ENCODE measurements at places on chromosomes 16 and 17.

GRCh38 chr17:36578671-36579070 lies 13.0 kb upstream of the DHRS11 start:
- H3K27me3 ChIP-seq = no peaks in the 10 kb centered on the region
- H3K4me3 ChIP-seq = no peak overlapping the region
- H3K4me1 ChIP-seq = peaks cover 3% of the 10 kb centered on the region
- H3K36me3 ChIP-seq = peaks cover 43% of the 10 kb centered on the region
- no peak for DNase-seq
- no peak overlapping the region for H3K27ac ChIP-seq

- no peaks in the 10 kb centered on the region for H3K27me3 ChIP-seq
- no peak overlapping the region for H3K27ac ChIP-seq
- no peaks in the 10 kb centered on the region for H3K36me3 ChIP-seq
Measured at GRCh38 chr16:23145186-23145585, 4.1 kb downstream of the USP31 start.

DNA sequence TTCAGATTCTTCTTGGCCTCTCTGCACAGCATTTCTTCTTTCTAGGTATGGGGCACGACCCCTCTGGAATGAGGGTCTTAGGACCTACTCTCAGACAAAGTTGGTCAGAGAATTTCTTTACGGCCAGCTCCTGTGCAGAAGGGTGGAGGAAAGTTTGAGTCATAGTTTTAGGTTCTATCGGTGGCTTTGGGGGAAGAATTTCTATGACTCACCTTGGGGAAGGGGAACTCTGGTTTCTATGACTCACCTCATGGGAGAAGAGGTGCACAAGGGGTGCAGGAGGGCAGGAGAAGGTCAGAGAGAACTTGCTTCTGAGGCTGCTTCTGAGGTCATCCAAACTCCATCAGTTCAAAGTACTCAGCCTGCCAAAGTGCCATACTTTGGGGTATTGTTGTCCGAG lies 2.5 kb upstream of the ABCC12 start:
- H3K4me1 ChIP-seq = peaks cover 14% of the 10 kb centered on the region
- H3K27ac ChIP-seq = no peak overlapping the region

DNA sequence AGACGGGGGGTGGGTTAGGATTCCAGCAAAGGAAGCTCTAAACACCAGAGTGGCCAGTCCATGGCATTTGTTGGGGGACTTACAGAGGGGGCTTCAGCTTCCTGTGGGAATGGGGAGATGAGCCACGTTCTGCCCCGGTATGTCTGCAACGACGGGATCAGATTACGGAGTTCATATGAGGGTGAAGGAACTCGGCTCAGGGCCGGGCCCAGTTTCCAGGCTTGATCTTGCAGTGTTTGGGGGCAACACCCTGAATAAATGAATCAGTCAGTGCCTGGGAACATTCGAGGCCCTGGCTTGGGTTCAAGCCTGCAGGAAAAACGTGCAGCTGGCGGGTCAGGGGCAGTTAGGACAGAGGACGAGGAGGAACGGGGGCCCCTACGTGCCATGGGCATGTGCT lies 54.0 kb downstream of the JPH3 start:
- H3K27ac ChIP-seq = no peak overlapping the region
- DNase-seq = no peak
- peaks cover 4% of the 10 kb centered on the region for H3K27me3 ChIP-seq
- H3K4me1 ChIP-seq = no peaks in the 10 kb centered on the region
- H3K36me3 ChIP-seq = no peaks in the 10 kb centered on the region
- H3K4me3 ChIP-seq = no peak overlapping the region

DNA sequence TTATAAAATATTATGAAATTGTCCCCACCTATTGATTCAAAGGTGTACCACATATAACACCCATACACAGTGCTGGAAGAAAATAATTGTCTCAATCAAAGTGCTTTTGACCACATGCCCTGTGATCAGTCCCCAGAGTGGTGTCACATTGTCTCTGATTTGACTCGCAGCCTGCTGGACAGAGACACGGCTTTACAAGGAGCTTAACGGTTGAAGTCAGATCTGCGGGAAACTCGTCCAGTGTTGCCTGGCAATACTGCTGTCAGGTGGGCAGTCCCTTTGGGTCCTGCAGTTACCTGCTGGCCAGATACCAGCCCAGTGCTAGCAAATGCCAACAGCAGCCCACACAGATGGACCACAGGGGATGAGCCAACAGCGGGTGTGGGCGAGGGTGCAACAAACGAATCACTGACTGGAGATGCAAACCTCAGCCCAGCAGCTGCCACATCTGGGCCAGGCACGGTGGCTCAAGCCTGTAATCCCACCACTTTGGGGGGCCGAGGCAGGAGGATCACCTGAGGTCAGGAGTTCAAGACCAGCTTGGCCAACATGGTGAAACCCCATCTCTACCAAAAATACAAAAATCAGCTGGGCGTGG lies 26.2 kb upstream of the SSTR2 start:
- no peak overlapping the region for H3K4me3 ChIP-seq
- DNase-seq = no peak
- no peaks in the 10 kb centered on the region for H3K36me3 ChIP-seq
- peaks cover 10% of the 10 kb centered on the region for H3K27me3 ChIP-seq

DNA sequence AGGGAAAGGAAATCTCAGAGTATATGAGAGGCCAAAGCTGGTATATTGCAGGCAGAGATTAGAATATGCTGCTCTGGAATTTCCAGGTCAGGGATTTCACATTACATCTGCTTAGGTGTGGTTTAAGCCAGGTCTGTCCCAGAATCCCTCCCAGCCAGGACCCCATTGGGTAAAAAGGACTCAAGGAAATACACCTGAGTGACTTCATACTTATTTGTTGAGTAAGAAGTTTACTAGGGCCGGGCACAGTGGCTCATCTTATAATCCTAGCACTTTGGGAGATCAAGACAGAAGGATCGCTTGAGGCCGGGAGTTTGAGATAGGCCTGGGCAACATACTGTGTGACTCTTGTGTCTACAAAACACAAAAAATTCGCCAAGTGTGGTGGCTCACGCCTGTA lies 7.2 kb downstream of the PIPOX start:
- H3K36me3 ChIP-seq = no peaks in the 10 kb centered on the region
- no peak overlapping the region for H3K4me3 ChIP-seq
- H3K27ac ChIP-seq = no peak overlapping the region
- H3K4me1 ChIP-seq = no peaks in the 10 kb centered on the region
- DNase-seq = no peak
- H3K27me3 ChIP-seq = peaks cover 5% of the 10 kb centered on the region

GRCh38 chr17:75753514-75754377 lies 11.2 kb downstream of the GALK1 start:
- H3K36me3 ChIP-seq = no peaks in the 10 kb centered on the region
- peaks cover 22% of the 10 kb centered on the region for H3K4me1 ChIP-seq
- H3K27ac ChIP-seq = peak overlapping the region; percentile 66
- peaks cover 2% of the 10 kb centered on the region for H3K27me3 ChIP-seq

DNA sequence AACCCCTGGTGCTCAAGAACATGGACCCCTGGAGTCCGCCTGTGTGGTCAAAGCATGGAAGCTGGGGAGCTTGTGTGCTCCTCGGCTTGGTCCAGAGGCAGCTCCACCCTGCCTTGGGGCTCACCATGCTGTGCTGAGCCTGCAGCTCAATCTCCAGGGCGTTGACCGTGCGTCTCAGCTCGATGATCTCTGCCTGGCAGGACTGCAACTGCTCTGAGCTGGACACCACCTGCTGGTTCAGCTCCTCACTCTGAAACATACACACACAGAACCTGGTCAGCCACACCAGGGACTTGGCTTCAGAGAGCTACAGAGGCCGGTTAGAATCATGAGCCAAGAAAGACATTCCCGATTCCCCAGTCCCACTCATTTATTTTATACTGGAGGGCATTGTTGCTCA lies 2.7 kb downstream of the KRT35 start:
- no peak overlapping the region for H3K4me3 ChIP-seq
- no peaks in the 10 kb centered on the region for H3K27me3 ChIP-seq
- no peak overlapping the region for H3K27ac ChIP-seq
- no peak for DNase-seq

- H3K27me3 ChIP-seq = peaks cover 17% of the 10 kb centered on the region
- no peak overlapping the region for H3K4me3 ChIP-seq
- no peak overlapping the region for H3K27ac ChIP-seq
- H3K36me3 ChIP-seq = peaks cover 9% of the 10 kb centered on the region
Measured at GRCh38 chr17:74864866-74865395, 5.2 kb upstream of the GRIN2C start.

DNA sequence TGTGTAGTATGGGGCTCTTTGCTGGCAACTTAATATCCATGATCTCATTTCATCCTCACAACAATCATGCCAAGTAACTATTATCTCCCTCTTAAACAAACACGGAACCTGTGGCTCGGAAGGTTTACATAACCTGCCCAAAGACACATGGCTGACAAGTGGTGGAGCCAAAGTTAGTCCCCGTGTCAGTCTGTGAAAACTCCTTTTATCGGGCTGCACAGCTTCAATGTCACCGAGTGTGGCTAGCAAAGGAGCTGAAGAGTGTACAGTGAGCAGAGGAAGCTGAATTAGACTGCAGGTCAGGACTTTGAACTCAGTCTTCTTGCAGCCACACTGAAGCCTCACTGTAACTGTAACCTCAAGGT lies 80.3 kb downstream of the PARN start:
- no peak for DNase-seq
- no peak overlapping the region for H3K4me3 ChIP-seq
- no peaks in the 10 kb centered on the region for H3K27me3 ChIP-seq
- H3K4me1 ChIP-seq = no peaks in the 10 kb centered on the region

DNA sequence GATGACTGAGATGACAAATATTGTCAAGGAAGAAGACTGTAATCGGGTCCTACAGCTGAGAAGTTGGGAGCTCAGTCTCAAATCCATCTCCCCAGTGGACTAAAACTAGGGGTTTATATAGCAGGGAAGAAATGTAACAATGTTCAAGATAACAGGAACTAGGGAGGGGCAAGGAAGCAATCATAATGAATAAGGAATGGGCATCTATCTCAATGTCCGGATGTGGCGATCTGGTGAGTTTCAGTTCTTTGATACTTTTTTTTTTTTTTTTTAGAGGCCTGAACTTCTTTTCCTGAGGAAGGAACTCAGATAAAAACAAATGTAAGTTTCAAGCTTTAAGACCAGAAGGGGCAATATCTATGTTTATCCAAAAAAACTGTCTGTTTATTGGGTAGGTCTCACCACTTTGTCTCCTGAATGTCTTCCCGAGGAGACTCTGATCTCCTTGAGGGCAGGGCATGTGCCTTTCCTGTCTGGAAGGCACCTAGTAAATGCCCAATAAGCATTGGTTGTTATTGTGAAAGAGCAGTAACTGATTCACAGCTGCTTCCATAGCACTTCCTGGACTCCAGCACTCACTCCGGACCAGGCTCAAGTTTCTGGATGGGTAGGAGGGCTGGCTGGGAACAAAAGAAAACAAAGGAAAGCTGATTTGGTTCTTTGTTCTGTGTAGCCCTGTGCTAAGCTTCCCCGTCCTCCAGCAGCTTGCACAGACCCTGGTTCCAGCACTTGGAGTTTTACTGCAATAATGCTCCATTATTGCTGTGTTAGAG lies 51.9 kb downstream of the MEOX1 start:
- H3K27me3 ChIP-seq = peaks cover 6% of the 10 kb centered on the region
- DNase-seq = no peak
- no peak overlapping the region for H3K27ac ChIP-seq
- H3K36me3 ChIP-seq = no peaks in the 10 kb centered on the region

- no peak for DNase-seq
- peaks cover 36% of the 10 kb centered on the region for H3K36me3 ChIP-seq
- H3K4me1 ChIP-seq = peaks cover 17% of the 10 kb centered on the region
- no peak overlapping the region for H3K27ac ChIP-seq
- no peak overlapping the region for H3K4me3 ChIP-seq
Measured at GRCh38 chr16:11004351-11004750, 60.0 kb downstream of the CLEC16A start.

- no peak for DNase-seq
- peaks cover 7% of the 10 kb centered on the region for H3K36me3 ChIP-seq
- no peak overlapping the region for H3K27ac ChIP-seq
- H3K4me3 ChIP-seq = no peak overlapping the region
- H3K4me1 ChIP-seq = no peaks in the 10 kb centered on the region
Measured at GRCh38 chr17:60712675-60713074, 35.0 kb downstream of the BCAS3 start.

DNA sequence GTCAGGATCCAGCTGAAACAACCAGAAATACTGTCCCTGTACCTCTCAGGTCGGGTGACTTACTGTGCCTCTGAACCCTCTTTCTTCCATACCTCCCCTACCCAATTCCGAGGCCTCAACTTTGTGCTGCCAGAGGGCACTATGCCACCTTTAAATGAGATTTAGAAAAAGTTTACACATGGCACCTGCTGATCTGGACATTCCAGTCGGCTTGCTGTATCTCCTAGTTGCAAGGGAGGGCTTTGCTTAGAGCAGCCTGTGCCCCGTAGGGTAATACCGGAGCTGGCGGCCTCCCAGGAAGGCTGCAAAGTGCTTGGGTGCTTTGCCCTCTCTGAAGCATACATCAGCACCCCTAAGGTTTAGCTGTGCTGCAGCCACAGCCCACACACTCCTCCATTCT lies 306.0 kb upstream of the RBFOX1 start:
- no peak overlapping the region for H3K27ac ChIP-seq
- H3K4me3 ChIP-seq = no peak overlapping the region
- DNase-seq = no peak
- H3K27me3 ChIP-seq = no peaks in the 10 kb centered on the region

DNA sequence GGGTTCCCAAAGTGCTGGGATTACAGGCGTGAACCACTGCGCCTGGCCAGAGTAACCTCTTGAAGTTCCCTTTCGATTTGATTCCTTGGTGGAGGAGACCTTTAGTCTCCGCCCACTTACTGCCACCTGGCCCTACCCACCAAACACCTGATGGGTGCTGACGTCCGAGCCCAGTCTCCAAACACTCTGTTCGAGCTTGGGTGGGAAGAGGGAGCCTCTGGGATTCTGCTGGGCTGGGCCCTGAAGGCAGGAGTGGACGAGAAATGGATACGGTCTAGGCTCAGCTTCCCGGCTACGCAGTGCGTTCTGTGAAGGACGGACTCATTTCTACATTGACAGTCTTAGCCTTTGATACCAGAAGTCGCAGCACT lies 870 bp upstream of the ITGA3 start:
- H3K36me3 ChIP-seq = no peaks in the 10 kb centered on the region
- H3K27ac ChIP-seq = peak overlapping the region; percentile 11
- peak overlapping the region; percentile 84 for H3K4me3 ChIP-seq
- H3K27me3 ChIP-seq = peaks cover 11% of the 10 kb centered on the region
- H3K4me1 ChIP-seq = peaks cover 41% of the 10 kb centered on the region
- DNase-seq = no peak

DNA sequence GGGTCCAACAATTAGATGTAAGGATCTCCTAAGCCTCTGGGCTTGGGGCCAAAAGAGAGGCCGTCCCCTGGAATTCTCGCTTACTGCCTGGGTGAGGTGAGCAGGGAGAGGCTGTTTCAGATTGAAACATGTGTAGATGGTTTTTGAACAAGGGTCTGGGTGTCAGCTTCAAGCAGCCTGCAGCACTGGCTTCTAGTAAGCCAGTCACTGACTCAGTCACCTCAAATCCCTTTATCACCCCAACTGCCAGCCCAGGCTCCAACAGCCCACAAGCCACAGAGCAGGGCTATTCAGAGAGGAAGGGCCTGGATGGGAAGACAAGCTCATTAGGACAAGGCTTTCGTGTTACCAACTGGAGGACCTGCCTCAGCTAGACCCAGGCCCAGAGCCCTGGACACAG lies 180.2 kb downstream of the CCT6B start:
- no peak for DNase-seq
- no peaks in the 10 kb centered on the region for H3K36me3 ChIP-seq
- H3K4me3 ChIP-seq = no peak overlapping the region
- H3K27ac ChIP-seq = no peak overlapping the region

All from activated CD4-positive, alpha-beta T cell treated with anti-CD3 and anti-CD28 coated beads, Interleukin-2, amount 10 ng/mL, durations not matched to agents 7 days and 5 days (primary cell).